ENCODE measurements at places on chromosomes 12 and 14. TPM values are rescaled to one million over a fixed set of nuclear protein-coding genes. Genes with fewer than 3 reads are reported as not detected.

The GLIPR1L2 gene
- total RNA-seq: not detected

The TMEM30B gene
- 0.35 TPM for total RNA-seq

The TM7SF3 gene
- 54.8 TPM for total RNA-seq

The DHRS2 gene
- total RNA-seq: 0.44 TPM

The DIO3 gene
- not detected for total RNA-seq

The CMAS gene
- total RNA-seq: 34.4 TPM

The PLEKHG7 gene
- not detected for total RNA-seq

GRCh38 chr12:6330192-6330591 lies 11.7 kb downstream of the TNFRSF1A start:
- no peak for DNase-seq

DNA sequence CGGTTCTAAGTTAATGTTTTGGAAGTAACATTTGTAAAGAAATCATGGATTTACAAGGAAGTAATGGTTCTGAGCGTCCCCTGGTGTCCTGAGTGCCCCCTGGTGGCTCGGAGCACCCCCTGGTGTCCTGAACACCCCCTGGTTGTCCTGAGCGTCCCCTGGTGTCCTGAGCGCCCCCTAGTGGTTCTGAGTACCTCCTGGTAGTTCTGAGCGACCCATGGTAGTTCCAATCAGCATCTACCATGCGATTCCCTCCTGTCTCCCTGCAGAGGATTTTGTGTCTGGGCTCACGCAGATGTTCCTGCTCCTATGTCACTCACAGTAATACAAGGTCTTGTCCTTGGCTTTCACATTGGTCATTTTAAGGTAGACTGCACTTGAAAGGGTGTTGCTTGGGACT lies 1352.9 kb downstream of the TMEM121 start:
- no peak for DNase-seq

- no peak for DNase-seq
Observed at GRCh38 chr14:94620597-94620996, 8.4 kb downstream of the SERPINA3 start.

DNA sequence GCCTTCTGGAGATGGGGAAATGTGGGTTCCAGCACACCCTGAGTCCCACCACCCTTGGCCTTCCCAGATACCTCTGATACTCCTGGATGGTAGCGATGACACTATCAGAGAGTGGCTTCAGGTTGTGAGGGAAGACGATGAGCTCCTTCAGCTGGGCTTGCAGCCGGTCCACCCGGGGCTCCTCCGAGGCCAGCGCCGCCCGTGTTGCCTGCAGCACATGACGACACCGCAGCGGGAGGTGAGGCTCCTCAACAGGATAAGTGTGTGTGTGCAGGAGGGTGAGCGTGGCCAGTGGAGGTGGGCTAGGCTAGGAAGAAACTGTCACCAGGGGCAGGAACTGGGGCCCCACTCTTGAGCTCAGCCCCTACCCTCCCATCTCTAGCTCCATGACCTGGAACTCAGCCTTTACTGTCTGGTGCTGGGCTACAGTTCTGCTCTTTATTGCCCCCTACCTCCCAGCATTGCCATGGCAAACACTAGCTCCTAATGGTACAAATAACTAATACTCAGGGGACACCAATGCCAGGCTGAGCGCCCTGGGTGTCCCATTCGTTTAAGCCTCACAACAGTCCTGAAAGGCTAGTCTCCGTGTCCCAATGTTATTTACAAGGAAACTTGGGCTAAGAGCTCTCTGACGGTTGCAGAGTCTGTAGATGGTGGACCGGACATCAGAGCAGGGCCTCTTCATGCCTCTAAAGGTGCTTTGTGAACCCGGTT lies 64.1 kb downstream of the SYNE3 start:
- peak; percentile 23 for DNase-seq

DNA sequence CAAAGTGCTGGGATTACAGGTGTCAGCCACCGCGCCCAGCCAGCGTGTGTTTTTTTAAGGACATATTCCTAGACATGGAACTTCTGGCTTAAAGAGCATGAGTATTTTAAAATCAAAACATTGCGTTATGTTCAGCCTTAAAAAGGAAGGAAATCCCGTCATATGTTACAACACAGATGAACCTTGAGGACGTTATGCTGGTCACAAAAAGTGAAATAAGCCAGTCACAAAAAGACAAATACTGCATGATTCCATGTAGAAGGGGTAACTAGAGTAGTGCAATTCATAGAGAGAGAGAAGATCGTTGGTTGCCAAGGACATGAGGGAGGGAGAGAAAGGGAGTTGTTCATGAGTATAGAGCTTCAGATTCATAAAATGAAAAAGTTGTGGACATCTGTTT lies 53.9 kb downstream of the ACACB start:
- peak; percentile 15 for DNase-seq

DNA sequence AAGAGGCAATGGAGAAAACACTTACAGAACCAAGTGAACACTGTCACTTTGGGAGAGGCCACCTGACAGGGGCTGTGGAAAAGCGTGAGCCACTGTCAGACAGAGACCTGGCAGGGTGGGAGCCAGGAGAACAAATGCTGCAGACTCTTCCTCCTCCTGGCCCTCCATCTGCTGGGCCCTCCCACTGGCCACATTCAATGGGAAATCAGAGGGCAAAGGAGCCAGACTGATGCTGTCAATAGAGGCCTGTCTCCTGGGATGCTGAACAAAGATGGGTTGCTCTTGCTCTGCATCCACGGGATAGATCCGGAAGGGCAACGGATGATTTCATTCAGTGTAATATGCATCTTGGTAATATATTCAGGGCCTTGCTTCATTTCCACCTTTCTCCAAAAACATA lies 44.9 kb upstream of the BCAT1 start:
- no peak for DNase-seq

DNA sequence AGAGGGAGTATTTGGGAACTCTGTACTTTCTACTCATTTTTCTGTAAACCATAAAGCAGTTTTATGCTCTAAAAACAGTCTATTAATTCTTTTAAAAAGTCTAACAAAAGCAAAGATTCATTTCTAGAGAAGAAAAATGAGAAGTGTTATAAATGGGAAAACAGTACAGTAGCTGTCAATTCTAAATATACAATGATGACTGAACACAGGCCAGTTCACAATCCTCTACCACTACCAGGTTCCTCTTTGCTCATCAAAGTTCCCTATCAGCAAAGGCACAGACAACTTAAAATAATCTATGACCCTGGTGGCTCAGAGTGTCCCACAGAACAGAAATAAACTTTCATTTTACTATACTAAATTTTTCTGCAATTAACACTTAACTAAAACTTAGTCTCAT lies 12.5 kb downstream of the NAA25 start:
- no peak for DNase-seq

Measured in endothelial cell of umbilical vein (primary cell).